RPMI8226 (cell line): ENCODE measurements at places on chromosomes 3 and 15.
A peak's percentile ranks its signal among the peaks of the same experiment; 100 is the strongest.

- DNase-seq = no peak
Measured at GRCh38 chr3:4597208-4597985, 104.2 kb downstream of the ITPR1 start.

DNA sequence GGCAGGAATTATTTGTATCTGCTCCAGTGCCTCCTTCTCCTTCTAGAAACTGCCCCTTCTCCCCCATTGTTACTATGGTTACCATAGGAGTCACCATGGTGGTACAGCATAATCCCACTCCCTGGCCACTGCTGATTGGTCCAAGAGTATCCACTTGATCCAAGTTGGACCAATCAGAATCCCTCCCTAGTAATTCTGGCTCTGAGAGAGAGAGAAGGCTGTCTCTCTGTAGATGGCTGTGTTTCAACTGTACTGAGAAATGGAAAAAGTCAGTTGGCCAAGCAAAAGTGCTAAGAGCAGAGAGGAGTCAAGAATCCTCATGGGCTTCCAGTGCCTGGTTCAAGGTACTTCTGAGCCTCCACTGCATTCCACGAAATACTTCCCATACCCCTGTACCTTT, 120.6 kb upstream of the SPATA12 start:
- no peak for DNase-seq

- DNase-seq = no peak
Measured at GRCh38 chr15:92528736-92529135, 126.8 kb downstream of the FAM174B start.

- DNase-seq = peak; percentile 16
Measured at GRCh38 chr3:189563853-189564563, 67.2 kb upstream of the TP63 start.

DNA sequence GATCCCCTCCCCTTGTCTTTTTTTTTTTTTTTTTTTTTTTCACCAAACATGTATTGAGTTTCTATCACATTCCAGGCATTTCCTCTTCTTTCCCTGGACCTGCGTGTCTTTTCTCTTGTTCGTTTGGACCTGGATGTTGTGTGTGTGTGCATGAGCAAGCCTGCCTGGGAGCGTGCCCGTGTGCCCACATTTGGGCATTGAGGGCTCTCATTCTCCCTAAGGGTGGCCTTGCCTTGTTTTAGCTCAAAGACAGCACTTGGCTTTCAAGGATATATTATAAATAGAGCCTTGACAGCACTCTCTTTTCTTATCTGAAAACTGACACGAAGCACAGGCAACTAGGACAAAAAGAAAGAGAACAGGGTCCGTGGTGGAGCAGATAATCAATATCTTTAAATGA, 39.0 kb upstream of the SLC25A26 start:
- no peak for DNase-seq

- DNase-seq = no peak
Measured at GRCh38 chr15:84037301-84037700, 198.3 kb upstream of the GOLGA6L4 start.

DNA sequence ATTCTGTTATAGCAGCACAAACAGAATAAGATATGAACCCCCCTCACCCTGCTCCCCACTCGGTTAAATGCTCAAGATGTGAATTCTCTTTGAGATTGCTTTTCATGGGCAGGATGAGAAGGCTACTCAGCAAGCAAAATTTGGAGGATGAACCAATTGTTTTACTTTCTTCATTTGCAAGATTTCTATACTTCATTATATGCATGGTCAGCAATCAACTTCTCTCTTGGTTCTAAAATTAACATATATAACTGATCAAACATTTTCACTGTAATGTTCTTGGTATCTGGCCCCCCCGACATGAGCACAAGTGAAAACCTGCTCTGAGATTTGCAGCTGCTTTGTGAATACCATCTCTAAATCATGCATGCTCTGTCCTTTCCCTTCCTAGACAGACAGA, 556.1 kb upstream of the MDFIC2 start:
- no peak for DNase-seq

DNA sequence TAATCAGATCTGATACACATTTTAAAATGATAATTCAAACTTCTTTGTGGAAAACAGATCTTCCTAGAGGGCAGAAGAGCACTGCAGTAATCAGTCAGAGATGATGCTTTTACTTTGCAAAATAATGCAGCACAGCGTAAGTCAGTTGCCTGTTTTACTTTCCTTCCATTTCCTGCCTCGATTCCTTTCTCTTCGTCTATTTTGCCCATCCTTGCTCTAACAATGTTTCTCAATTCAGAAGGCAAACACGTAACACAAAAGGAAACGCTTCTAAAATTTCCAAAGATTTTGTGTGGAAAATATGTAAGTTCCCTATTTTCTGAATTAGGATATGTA, 119.9 kb downstream of the P3H2 start:
- no peak for DNase-seq

- DNase-seq = peak; percentile 8
Measured at GRCh38 chr3:140754936-140755335, 77.1 kb downstream of the TRIM42 start.

DNA sequence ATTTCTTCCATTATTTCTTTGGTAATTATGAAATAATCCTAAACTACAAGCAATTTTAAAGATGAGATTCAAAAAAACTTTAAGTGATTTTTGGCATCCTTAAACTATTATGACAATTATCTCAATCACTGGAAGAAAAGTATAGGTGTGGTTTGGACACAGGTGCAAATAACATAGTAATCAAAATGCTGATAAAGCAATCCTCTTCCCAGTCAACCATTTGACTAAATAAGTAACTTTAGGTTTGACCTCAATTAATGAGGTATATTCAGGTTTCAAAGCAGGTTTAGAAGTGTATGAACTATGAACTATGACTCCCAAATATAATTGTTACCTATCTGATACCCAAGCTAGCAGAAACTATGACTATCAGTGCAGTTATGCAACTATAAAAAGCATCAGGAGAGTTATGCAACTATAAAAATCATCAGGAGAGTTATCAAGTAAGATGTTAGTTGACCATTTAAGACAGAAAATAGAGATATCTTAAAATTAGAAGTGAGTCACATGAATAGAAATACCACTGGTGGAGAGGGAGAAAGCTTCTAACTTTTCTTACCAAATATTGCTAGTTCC, 8.9 kb upstream of the CNTN3 start:
- DNase-seq = no peak

DNA sequence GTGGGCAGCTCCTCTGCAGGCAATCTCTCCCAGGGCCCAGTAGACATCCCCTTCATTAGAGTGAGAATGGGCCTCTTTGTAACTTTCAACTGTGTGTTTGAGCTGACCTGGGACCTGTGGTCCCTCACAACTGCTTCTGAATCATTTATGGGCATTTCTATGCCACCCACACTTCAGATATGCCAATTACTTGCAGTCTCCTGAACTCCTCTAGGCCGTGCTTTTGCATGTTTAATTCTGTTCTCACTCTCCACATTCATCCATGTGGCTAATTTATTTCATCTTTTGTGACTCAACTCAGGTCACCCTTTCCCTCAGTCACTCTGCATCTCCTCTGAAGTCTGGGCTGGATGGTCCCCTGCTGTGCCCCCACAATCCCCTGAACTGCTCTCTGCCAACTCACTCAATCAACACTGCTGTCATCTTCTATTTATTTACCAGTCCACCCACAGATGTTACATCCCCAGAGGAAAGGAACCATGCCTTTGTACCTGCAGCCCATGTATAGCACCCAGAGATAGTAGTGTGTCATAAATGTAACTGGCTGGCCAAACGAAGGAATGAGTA, 364.7 kb downstream of the EPHB1 start:
- no peak for DNase-seq

DNA sequence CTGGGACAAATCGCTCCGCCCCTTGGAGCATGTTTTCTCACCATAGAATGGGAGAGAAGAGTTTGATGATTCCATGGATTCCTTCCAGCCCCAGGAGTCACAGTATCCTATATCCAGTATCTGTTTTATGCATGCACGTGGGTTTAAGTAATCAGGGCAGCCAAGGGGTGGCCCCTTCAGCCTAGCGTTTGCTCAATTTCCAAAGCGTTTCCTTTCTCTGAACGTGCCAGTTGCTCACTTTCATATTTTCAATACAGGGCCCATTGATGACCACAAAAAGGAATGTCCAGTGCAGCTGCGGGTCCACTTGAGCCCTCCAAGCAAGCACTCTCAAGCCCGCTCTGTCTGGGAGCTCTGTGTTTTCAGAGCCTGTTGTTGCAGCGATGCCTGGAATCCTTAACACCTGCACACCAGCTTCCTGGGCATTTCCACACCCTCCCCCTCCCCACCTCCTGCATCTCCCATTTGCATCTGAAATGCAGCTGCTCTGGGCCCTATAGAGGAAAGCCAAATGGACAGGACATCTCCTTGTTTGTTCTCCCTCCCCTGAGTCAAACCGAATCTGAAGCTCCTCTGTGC, 164.3 kb upstream of the LPP start:
- DNase-seq = no peak

GRCh38 chr15:71914092-71914491, 103.7 kb downstream of the NR2E3 start:
- no peak for DNase-seq

- no peak for DNase-seq
Measured at GRCh38 chr15:27683121-27683520, 416.0 kb downstream of the OCA2 start.

DNA sequence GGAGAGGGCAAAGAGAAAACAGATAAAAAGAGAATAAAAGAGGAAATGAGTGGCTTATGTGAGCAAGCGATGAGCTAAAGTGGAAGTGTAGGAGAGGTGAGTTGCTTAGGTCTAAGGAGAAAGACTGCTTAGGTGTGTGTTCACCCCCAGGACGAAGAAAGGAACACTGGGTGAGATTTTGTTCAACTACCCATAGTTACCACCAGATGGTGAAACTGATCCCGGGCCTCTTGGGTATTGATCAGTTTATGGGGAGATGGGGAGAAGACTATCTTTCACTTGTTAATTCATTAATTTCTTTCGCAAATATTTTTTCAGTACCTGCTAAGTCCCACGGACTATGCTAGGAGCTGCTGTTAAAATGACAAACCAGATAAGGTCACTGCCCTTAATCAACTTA, 33.9 kb downstream of the GAP43 start:
- DNase-seq = no peak

GRCh38 chr3:116139641-116140040, 305.6 kb downstream of the LSAMP start:
- DNase-seq = no peak

DNA sequence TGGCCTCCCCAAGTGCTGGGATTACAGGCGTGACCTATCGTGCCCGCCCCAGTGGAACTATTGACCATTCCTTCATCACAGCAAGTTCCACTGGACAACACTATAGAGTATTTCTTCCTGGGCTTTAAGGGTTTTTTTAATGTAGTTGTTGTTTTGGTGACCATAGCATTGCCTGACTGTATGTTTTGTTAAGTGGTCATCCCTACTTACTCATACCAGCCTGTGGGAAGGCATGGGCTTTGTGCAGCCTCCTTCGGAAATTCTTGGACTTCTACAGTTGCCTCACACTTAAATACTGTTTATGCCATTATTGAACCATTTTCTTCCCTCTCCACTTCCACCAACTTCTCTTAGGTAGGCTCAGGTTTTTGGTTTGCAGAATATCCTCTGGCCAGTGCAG, 19.9 kb upstream of the ALPK3 start:
- no peak for DNase-seq

GRCh38 chr15:69096196-69096595, 64.2 kb upstream of the GLCE start:
- no peak for DNase-seq

GRCh38 chr3:167712445-167712844, 22.2 kb downstream of the PDCD10 start:
- DNase-seq = no peak

DNA sequence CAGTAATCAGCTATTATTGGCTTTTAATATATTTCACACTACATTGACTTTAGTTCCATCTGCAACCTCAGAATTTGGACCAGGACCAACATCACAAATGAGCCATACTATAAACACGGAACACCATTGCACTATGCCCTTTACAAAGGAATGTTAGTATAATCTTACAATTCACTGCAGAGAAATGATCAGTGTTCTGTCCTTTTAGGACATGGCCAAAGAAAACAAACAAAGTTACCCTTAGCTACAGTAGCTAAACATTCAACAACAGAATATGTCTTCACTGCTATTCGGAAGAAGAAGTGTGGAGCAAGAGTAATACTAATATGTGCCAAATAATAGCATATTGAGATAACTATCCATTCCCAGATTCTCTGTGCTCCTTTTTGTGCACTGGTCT, 90.4 kb downstream of the NAALADL2 start:
- no peak for DNase-seq

DNA sequence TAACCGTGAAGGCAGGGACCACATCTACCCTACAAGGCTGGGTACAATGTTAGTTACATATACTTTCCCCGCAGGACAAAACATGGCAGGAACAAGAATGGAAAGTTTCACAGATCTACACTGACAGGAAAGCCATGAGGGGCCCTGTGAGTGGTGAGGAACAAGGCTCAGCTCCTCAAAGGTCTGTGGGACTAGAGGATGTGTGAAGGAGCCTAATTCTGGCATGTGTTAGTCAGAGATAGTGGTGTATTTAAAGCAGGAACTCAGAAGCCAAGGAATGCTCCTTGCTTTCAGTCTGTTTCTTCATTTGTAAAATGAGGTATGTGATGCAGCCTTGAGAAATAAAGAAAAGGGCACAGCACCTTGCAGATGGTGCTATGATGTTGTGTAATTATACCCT, 25.1 kb downstream of the ETV5 start:
- DNase-seq = no peak

- no peak for DNase-seq
Measured at GRCh38 chr3:36906504-36907149, 38.2 kb downstream of the TRANK1 start.

- peak; percentile 33 for DNase-seq
Measured at GRCh38 chr3:57068437-57069089, 8.1 kb downstream of the SPATA12 start.

- DNase-seq = peak; percentile 48
Measured at GRCh38 chr3:4983739-4984510, 4.7 kb downstream of the BHLHE40 start.

DNA sequence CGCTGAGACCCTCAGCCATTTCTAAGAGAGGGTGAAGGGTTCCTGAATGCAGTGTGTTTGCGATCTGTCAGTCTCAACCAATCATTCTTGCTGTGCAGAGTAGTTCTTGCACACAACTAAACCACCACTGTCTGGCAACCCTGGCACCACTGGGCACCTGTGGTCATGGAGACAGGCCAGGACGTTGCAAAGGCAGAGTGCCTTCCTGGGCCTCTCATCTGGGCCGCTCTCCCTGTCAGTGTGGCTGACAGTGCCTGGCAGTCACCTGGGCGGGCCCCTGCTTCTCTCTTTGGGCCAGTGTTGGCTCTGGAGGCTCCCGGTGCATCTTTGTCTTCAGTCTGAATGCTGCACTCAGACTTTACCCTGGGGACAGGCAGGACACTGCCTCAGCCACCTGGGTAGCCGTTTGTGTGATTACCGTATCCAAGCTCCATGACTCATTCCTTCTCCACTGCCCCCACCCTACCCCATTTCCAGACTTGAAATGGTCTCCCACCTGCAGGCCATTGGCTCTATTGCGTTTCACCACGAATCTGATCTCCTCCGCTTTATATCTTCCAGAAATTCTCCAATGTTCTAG, 104.6 kb upstream of the KLF13 start:
- no peak for DNase-seq
